Activated CD4-positive, alpha-beta T cell treated with anti-CD3 and anti-CD28 coated beads, Interleukin-2, amount 50 U/mL, for 24 hours (primary cell): ENCODE measurements at places on chromosomes 3 and 15.

DNA sequence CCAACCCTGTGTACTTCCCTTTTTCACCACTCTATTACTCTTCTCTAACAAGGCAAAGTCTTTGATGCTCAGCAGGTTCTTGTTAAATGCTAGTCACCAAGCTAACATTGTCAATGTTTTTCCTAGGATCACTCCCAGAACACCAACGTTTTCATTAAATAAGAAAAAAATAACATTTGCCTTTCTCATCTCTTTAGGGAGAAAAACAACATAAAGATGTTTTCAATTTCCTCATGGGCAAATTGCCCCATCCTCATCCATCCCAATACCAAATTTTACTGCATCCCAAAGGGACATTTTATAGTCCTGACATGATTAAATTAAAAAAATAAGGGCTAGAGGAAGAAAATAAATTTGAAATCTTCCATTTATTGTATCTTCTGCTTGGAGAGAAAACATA, 106.5 kb downstream of the SUCNR1 start:
- no peak for DNase-seq

GRCh38 chr15:89998141-89998661, 2.9 kb upstream of the ZNF710 start:
- DNase-seq = no peak

DNA sequence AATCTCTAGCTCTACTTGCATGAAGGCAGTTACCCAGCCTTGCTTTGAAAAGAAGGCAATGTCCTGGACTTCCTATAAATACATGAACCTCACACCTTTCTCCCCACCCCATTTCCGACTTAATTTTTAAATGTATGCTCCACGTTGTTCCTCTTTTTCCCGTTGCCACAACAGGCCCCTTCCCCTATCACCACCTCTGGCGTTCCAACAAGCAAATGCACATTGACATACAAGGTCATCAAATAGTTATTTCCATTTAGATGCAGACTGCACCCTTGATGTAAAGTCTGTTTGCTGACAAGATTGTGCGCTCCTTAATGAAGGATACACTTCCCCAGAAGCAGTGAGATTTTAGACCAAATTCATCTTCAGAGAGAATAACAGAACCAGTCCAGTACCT, 260.7 kb upstream of the UMPS start:
- DNase-seq = no peak

- DNase-seq = no peak
Measured at GRCh38 chr3:24596626-24597025, 102.0 kb upstream of the THRB start.
